ENCODE measurements at places on chromosomes 1 and 21.

GRCh38 chr1:228891272-228892034 lies 156.2 kb downstream of the RHOU start:
- no peak for DNase-seq

- no peak for DNase-seq
These were observed 195.7 kb downstream of the ROR1 start for GRCh38 chr1:63969441-63969901.

- DNase-seq, result no peak
These were observed 20.6 kb downstream of the CSF1 start for GRCh38 chr1:109931189-109931731.

- no peak for DNase-seq
These were observed 47.9 kb downstream of the SRRM1 start for GRCh38 chr1:24691051-24691450.

GRCh38 chr1:13435458-13435857 lies 25.2 kb downstream of the PRAMEF20 start:
- no peak for DNase-seq

GRCh38 chr21:43355266-43355924 lies 71.5 kb downstream of the SIK1 start:
- no peak for DNase-seq

DNA sequence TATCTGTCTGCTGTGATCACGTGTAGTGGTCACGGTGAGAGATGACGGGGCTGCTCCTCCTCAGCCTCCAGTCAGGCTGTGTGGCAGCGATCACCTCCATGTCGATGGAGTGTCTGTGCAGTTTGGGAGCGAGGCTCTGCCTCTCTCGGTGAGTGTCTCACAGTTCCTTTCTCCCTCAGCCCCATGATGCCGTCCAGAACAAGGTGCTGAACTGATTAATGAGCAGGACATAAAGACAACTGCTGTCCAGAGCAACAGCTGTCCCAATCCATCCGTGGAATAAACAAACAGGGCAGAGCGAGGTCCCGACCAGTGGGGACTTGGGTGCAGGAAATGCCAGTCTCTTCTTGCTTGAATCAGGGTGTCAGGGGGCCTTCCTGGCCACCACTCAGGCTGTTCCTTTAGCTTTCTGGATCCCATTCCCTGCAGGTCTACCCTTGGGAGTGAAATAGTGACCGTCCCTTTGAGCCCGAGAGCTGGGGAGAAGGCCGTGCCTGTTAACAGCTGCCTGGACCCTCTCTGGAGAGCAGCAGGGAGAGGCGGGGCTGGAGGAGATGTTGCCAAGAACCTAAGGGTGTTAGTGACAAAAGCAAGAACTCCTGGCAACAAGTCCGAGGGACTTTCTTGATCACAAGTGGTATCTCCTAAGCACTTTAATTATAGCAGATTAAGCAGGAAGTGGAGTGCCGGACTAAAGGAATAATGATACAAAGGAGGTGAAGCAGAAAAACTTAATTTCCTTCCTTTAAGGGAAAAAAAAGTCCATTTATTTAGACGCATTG lies 443.9 kb downstream of the KIF26B start:
- no peak for DNase-seq

DNA sequence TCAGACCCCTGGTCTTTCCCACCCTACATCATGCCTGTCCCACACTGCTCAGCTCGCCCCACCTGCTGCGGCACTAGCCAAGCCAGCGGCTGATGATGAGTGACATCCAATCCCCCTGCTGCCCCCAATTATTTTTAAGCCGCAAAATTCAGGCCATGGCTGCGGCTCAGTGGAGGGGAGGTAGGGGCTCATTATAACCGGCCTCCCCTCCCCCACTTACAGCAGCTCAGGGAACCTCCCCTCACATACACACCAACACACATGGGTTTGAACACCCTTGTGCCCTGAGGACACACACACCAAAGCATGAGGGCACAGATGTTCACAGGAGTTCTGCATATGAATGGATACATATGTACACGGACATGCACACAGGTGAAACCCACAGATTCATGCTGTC lies 5.3 kb downstream of the ADGRB2 start:
- no peak for DNase-seq

GRCh38 chr21:21067375-21067774 lies 69.2 kb downstream of the NCAM2 start:
- DNase-seq, result no peak

DNA sequence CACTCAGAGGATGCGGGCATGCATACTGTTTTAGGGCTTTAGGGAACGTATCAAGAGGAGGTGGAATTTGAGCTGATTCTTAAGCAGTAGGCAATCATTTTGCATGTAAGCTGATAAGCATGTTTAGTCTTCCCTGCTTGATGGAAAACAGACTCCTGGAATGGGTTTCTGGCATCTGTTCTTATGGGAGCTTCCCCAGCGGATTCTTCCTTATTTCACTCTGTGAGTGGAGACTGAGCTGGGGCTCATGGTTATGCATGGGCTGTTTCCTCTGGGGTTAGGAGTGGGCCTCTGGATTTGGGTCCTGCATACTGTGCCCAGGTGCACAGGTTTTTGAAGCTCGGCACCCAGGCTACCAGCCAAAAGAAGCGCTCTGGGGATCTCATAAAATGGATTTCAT lies 93.4 kb downstream of the DIRAS3 start:
- no peak for DNase-seq

GRCh38 chr1:30855686-30856259 lies 52.8 kb downstream of the SDC3 start:
- DNase-seq, result no peak

- no peak for DNase-seq
These were observed 30.1 kb downstream of the SPSB1 start for GRCh38 chr1:9322661-9323244.

DNA sequence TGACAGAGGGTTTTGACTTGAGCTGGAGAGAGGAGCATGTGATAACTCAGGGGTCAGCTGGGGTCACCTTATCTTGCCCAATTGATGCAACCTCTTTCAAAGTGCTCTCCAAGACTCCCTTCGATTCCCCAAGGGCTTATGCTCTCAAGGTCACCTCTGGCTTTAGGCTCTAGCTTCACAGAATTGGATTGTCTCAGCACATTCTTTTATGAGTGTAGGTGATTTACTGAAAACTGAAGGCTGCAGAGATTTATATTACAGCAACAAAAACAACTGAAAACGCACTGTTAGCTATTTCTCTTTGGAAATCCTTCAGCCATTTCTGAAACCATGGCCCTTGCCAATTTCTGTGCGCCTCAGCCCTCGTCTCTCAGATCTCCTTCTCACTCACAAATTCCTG lies 34.5 kb upstream of the MAP1LC3C start:
- no peak for DNase-seq

- no peak for DNase-seq
These were observed 40.9 kb downstream of the PDPN start for GRCh38 chr1:13624526-13624925.
